Amygdala (tissue), 56 donors: ENCODE measurements at places on chromosomes 5 and 9.

DNA sequence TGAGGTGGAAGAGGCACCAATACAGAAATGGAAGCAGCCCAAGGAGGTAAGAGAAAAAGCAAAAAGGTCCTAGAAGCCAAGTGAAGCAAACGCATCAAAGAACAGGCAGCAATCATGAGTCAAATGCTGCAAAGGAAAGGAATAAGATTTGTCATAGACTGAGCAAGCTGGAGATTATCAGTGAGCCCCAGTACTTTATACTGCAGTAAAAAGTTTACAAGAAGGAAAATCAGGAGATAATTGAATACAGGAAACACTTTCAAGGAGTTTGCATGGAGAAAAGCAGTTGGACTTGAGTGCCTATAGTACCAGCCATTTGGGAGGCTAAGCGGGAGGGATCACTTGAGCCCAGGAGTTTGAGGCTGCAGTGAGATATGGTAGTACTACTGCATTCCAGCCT, 7.2 kb upstream of the HAVCR1 start:
- no peak for DNase-seq

- DNase-seq = no peak
Measured at GRCh38 chr9:18785604-18786003, 247.4 kb downstream of the SAXO1 start.

- DNase-seq = no peak
Measured at GRCh38 chr9:109908459-109909390, 128.7 kb downstream of the PALM2AKAP2 start.

- no peak for DNase-seq
Measured at GRCh38 chr5:149240354-149240998, 31.2 kb upstream of the AFAP1L1 start.

DNA sequence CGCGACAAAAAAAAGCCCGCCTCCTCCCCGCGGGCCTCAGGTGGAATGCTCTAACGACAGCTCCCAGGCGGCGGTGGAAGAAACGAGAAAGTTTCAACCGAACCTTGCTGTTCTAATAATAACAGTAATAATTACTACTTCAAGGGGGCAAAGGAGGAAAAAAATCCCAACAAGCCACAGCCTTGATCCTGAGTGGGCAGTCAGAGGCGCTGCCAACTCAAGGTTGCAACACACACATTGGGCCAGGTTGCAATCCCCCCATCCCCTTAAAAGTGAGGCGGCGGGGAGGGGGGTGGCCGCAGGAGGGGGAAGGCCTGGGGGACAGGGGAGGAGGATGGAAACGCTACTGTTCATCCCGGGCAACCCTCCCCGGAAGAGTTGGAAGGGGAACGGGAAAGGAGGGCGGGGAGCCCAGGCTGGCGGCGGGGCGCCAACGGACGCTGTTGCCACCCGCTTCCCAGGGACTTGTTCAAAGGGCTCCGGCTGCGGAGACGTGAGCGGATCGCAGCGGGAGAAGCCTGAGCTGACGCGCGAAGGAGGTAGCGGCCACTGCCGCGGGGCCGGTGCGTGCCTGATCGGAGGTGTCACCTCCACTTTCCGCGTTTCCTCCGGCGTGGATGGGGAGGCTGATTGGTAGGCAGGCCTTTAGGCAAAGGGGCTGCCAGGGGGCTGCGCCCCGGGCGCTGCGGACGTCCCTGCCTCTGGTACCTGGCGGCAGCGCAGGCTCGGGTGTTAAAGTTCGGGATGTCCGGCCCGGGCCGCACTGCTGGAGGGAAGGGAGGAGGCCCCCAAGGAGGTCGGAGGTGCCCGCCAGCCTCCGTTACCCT, 647 bp downstream of the SMARCA2 start:
- no peak for DNase-seq

DNA sequence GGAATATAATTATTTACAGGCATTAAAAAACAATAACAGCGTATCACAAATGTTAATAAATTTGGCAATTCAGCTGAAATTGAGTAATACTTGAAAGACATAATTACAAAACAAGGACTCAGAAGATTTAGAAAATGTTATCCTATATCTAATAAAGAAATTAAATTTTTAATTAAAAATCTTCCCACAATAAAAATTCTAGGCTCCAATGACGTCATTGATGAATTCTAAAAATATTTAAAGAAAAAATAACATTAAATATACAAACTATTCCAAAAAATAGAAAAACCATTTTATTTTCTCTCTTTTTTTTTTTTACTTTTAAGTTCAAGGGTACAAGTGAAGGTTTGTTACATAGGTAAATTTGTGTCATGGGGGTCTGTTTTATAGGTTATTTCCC, 161.5 kb downstream of the ADAMTS6 start:
- no peak for DNase-seq

- no peak for DNase-seq
Measured at GRCh38 chr5:112384523-112384922, 34.6 kb downstream of the EPB41L4A start.

GRCh38 chr5:90092734-90093133, 316.8 kb downstream of the CETN3 start:
- no peak for DNase-seq

DNA sequence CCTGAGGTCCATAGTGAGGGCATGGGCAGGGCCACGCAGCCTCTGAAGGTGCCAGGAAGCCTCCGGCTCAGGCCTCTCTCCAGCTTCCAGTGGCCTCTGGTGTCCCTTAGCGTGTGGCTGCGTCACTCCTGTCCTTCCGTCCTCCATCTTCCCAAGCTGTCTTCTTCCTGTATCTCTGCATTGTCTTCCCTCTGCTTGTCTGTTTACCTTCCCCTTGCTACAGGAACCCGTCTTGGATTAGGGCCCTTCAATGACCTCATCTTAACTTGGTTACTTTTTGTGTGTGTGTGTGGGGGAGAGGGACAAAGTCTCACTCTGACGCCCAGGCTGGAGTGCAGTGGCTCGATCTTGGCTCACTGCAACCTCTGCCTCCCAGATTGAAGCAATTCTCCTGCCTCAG, 14.4 kb downstream of the ASS1 start:
- DNase-seq = no peak

- DNase-seq = no peak
Measured at GRCh38 chr5:181163487-181164075, 16.2 kb downstream of the OR2V2 start.

- DNase-seq = no peak
Measured at GRCh38 chr5:132557478-132558172, 848 bp downstream of the RAD50 start.

GRCh38 chr9:68678430-68678829, 26.6 kb upstream of the PIP5K1B start:
- DNase-seq = no peak

DNA sequence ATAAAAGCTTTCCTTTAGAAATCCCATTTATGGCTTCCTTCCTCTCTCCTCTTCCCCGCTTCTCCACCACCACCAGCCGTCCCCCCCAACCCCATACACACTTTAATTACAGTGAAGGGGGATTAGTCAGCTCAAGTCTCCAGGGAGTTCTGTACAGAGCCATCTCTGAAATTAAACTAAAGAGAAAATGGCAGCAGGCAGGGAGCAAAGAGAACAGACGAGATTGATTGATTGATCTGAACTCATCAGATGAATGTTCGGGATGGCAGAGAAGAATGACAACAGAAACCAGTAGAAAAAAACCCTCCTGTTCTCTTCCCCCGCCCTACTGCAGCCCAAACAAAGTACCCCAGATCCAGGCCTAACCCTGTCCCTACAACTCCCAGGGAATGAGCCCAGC, 241.7 kb upstream of the PANK3 start:
- no peak for DNase-seq

DNA sequence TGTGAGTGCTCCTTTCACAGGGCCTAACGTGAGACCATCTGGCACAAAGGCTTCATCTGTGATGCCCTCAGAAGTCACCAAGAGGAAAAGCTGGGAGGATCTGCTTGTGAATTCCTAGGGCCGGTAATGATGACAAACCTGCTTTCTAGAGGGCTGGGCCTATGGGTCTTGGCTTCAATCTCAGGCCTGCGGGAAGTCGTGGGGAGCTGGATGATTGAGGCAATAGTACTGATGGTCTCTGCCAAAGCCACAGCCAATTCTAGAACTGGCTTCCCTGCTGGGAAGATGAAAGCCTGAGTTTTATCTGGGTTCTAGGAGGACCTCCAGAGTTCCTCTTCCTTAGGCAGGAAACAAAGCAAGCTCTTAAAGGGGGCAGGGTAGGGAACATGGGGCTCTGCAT, 102.7 kb downstream of the TMEM215 start:
- no peak for DNase-seq

- DNase-seq = no peak
Measured at GRCh38 chr9:115115117-115115880, 2.7 kb downstream of the TNC start.

GRCh38 chr5:82306151-82306550, 28.0 kb upstream of the RPS23 start:
- DNase-seq = no peak

- no peak for DNase-seq
Measured at GRCh38 chr5:180084638-180085561, 13.3 kb upstream of the RNF130 start.

DNA sequence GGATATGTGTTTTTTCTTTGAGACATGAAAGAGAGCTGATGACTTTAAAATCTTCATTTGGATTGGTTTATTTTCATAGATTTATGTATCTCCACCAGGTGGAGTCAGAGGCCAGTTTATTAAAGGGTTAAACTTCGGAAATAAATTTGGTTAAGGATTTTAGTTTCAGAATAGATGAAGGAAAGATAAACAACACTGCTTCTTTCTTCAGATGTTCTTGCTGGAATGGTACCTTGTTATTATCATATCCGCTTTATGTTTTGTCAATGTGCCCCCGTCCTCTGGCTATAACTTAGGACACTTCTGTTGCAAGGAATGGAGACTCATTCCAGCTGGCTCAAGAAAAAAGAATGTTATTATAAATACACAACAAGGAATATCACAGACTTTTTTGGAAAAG, 81.2 kb downstream of the ALDH1A1 start:
- no peak for DNase-seq
